Astrocyte of the cerebellum (primary cell): ENCODE measurements at places on chromosomes 5 and 9.

- DNase-seq: peak; percentile 26
Measured at GRCh38 chr5:174084691-174085154, 39.2 kb downstream of the NSG2 start.

DNA sequence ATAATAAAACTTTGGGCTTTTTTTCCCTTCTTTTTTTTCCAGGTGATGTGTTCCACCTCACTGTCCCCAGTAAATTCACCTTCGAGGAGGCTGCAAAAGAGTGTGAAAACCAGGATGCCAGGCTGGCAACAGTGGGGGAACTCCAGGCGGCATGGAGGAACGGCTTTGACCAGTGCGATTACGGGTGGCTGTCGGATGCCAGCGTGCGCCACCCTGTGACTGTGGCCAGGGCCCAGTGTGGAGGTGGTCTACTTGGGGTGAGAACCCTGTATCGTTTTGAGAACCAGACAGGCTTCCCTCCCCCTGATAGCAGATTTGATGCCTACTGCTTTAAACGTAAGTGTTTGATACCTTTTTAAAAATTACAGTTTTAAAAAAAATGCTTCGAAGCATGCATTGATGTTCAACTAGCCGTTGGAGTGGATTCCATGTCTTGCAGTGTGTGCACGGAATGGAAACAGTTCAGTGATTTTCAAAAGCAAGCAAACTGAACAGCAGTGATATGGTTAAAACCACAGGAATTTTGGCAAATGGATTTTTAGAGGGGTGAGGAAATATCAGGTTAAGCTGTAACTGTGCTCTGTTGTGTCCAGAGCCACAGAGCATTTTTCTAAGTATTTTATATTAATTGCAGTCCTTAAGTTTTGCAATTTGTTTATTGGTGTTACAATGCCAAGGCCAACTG is 40.7 kb downstream of the VCAN start:
- DNase-seq: peak; percentile 79

GRCh38 chr9:37626708-37627292 is 24.0 kb upstream of the FRMPD1 start:
- no peak for DNase-seq

- no peak for DNase-seq
Measured at GRCh38 chr5:53969176-53969730, 341.1 kb downstream of the ARL15 start.

DNA sequence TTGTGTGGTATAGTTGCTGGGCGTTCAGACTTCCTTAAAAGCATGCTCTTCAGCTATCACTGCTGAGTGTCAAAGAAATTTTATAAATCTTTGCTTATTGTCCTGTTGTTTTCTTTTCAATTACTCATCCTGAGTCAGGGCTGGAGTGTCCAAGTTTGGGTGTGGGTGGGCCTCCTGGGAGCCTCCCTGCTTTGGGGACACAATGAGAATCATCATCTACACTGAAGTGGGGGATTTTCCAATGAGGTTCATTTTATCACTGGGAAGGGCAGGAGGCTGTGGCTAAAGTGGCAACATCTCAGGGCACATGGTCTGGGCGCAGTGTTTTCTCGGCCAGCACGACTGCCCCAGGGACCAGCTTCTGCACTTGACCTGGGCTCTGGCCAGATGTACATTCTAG is 19.5 kb downstream of the GFPT2 start:
- DNase-seq: no peak

DNA sequence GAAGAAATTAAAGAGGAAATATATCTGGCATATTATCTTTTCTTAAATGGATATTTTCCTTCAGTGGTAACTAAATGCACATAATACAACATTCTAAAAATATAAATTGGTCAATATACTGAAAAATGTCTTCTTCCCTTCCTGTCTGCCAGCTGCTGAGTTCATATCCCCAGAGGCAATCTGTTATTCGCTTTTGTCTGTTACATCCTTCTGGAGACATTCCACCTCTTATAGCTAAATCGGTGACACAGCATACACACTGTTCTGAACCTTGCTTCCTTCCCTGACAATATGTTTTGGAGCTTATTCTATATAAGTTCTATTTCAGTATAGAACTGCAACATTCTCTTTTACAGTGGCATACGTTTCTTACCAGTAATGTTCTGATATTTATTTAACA is 147.8 kb downstream of the TENT4A start:
- no peak for DNase-seq

DNA sequence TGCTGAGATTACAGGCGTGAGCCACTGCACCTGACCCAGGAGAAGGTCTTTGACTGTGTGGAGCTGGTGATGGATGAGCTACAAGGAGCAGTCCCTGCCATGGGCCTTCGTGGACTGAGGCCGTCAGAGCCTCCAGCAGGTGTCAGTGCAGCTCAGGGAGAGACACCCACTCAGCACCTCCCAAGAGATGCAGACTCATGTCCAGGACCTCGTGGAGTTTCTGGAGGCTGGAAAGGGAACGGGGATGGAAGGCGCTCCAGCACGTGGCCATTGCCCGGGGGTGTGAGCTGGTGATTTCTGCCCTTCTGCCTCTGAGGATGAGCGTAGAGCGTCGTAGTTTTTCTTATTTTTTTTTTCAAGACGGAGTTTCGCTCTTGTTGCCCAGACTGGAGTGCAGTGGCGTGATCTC is 9.5 kb downstream of the TOR4A start:
- DNase-seq: no peak

DNA sequence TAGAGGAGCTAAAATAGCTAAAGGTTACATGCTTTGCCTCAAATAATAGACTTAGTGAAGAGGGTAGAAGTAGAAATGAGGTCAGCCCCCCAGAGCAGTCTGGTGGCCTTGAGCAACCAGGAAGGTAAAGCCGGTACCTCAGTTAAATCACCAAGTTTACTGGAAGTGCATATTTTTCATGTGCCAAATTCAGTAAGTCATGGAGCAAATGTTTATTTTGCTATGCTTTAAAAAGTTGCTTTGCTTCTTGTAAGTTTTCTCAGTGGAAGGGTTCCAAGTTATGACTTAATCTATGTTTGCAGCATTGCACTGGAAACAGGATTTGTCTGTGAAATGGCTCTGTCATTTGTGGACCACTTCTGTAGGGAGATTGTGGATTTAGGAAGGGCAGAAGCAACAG is 256.7 kb downstream of the ARRDC3 start:
- peak; percentile 88 for DNase-seq

DNA sequence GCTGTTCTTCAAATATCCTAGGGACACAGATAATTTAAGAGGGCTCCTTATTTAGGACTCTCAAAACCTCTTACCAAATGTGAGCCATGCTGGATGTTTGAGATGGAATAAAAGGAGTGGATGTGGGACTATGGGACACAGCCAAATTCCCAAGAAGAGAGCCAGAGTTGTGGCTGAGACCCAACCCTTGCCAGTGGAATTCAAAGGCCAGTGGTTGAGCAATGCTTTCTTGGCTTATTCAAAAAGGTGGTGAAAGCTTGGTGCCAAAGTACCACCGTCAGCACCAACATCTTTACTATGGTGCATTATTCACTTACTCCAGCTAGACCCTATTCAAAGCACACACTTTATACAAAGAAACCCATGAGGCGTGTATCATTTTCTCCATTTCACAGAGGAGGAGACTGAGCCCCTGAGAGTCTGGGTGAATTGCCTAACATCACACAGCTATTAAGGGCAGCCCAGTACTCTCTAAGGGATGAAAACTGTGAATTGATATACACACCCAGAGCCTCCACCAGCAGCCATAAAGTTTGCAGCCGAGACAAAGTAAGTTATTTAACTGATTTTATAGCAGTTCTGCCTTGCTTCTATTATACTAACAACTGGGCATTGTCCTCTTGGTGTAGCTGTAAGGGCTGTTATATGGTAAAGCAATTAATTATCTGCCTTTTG is 391.7 kb downstream of the ACTL7B start:
- DNase-seq: no peak

DNA sequence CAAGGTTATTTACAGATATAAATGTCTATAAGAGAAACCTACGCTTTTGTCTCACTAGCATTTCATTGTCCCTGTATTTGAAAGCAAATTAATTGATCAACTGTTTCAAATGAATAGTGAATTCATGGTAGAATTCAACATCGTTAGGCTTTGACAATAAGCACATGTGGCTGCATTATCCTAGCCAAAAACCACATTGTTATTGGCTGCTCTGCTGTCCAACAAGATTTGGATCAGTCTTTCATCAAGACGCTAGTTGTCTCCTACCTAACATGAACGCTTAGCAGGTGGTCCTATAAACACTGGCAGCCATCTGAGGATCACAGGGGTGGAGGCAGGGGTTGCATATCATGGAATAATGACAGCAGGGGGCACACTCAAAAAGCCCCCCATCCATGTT is 455.0 kb downstream of the CTNND2 start:
- peak; percentile 12 for DNase-seq

DNA sequence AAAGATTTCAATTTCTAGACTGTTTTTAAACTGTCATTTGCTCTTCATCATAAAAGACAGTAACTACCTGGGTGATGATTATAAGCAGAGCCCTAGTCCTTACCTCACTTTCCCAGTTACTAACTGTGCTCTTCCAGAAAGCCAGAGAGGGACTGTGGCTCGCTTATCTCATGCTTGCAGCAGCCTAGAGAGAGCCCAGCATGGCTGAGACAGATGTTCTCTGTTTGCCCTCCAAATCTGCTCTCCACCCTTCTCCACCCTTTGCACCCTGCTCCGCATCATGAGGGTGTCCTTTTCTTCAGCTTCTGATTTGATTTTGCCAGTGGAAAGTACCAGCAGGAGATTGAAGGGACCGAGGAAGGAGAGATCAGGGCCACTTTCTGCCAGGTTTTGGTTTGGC is 61.2 kb upstream of the SELENOP start:
- DNase-seq: no peak

GRCh38 chr5:54882101-54882500 is 103.3 kb downstream of the ESM1 start:
- DNase-seq: no peak

DNA sequence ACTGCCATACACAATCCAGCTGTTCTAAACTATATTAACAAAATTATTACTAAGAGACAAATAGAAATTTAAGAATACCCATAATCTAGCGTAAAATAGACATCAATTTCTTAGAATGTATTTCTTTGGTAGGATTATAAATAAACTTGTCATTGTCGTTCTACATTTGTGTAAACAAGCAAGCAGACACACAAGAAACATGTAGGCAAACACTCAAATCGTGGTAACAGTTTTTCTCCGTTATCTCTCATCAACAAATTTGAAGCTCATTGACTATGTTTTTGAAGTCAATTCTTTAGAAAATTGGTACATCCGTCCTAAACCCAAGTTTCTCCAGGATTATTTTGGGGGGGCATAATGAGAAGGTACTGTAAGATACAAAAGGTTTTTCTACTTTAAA is 832.2 kb downstream of the DTWD2 start:
- no peak for DNase-seq

DNA sequence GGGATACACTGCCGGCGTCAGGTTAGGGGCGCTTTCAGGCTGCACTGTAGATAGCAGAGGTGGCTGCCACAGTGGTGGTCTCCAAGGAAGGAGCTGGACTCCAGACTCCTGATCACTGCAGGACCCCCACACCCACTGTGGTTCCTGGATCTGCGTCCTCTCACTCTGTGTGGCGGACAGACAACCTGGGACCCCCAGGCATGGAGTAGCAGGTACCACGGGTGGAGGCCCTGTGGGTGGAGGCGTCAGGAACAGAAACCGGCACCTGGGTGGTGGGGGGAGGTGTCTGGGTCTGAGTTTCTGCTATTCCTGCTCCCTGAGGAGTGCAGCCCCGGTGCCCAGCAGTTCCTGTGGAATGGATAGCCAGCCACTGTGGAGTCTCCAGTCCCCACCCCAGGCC is 75.1 kb upstream of the PCAT7 start:
- no peak for DNase-seq

- no peak for DNase-seq
Measured at GRCh38 chr5:172905346-172906140, 53.7 kb upstream of the RPL26L1 start.

GRCh38 chr5:149809931-149810691 is 80.0 kb downstream of the PPARGC1B start:
- DNase-seq: no peak

DNA sequence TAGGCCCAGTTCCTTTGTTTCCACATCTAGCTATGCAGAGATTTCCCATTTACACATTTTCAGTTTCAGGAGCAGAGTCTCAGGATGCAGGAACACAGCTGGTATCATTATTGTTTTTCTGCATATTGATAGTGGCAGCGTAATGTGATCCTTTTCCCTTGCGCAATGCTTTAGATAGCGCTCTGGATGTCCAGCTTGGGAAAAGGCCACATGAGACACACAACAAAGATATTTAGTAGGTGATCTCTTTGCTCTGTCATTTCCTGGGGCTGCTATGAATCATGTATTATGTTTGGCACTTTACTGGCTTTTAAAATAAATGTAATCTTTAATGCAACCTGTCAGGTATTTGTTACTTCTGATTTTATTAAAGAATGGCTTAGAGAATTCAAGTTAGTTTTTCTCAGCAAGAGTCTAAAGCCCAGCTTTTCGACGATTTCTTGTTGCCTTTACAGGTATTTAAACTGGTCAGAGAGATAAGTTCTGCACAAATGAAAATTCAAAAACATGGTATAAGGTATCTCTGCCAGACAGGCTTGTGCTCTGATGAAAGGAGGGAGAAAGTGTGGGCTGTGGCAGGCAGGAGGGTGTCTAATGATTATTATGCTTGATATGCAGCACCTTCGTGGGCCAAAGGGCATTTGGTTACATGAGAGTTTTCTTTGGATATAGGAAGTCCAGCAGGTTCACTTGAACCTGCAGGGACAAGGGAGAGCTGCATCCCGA is 42.2 kb downstream of the PTTG1 start:
- DNase-seq: peak; percentile 29

DNA sequence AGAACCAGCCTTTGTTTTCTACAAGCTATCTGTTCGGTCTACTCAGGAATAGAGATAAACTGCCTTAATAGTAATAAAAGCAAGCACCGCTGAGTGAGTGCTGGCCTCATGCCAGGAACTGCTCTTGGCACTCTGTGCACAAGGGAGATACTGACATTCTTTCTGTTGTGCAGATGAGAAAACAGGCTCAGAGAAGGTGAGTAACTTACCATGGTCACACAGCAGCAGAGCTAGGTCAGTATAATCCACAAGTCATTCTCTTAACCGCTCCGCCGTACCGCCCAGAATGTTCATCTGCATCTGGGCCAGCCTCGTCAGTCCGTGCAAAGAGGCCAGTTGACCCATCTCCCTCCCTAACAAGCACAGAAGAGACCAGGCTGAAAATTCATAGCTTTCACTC is 27.4 kb downstream of the QRFP start:
- DNase-seq: no peak

DNA sequence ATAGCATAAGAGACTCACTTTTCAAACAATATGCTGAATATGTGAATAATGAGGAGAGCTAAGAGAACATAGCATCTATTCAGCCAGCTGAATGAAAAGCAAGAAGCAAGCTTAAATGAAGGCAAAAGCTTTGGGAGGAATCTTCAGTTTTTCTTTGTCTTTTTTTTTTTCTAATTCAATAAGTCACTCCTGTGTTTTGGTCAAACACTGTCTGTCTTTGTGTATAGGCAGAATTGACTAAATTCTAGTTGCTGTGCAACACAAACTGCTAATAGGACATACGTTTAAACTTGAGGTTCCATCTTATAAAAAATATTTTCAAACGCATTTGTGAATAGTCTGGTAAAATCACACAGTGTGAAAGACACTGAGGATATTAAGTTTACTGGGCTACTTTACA is 156.9 kb upstream of the KCNN2 start:
- DNase-seq: no peak

- DNase-seq: no peak
Measured at GRCh38 chr5:12840972-12841371, 936.7 kb upstream of the CTNND2 start.
